ENCODE measurements at places on chromosomes 16 and 17.

- no peak for DNase-seq
These were observed 4.1 kb downstream of the UBALD2 start for GRCh38 chr17:76268991-76269981.

GRCh38 chr17:29483503-29483902 lies 83.3 kb downstream of the ABHD15 start:
- DNase-seq, result no peak

- DNase-seq, result no peak
These were observed 9.6 kb upstream of the EVPL start for GRCh38 chr17:76036497-76037261.

DNA sequence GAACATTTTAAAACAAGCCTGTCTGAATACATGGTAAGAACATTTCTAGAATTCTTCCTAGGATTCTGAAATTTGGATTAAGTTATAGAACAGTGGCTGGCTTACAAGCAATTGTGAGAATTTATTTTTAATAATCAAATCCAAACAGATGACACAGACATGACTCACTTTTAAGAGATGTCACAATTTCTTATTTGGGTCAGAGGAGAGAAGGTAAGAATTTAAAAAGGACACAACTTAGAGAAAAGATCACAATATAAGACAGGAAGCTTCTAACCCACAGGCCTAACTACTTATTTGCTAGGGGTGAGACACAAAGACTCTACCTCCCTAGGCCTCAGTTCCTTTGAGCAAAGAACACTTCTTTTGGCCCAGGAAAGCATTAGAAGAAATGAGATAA lies 32.7 kb downstream of the ZZEF1 start:
- no peak for DNase-seq

DNA sequence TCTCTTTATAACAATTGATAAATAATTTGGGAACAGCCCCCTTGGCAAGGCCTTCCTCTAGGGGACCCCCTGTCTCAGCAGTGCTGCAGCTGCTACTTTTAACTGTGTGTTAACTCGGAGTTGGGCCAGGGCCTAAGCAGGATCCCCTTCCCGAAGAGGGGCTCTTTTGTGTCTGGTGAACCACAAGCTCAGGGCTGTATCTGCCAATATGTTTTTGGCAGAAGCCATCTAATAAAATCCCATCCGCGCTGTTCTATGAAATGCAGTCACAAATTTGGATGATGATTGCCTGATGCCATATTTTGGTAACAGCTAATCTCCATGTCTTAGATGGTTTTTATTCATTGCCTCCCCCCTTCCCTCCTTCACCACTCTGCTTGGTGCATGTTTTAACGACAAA lies 267.7 kb downstream of the FTO start:
- no peak for DNase-seq

GRCh38 chr16:68528233-68528632 lies 10.9 kb upstream of the ZFP90 start:
- DNase-seq, result no peak

GRCh38 chr17:27520491-27521185 lies 64.4 kb downstream of the KSR1 start:
- no peak for DNase-seq

- DNase-seq, result no peak
These were observed 57.5 kb downstream of the CYTH1 start for GRCh38 chr17:78724544-78724943.

DNA sequence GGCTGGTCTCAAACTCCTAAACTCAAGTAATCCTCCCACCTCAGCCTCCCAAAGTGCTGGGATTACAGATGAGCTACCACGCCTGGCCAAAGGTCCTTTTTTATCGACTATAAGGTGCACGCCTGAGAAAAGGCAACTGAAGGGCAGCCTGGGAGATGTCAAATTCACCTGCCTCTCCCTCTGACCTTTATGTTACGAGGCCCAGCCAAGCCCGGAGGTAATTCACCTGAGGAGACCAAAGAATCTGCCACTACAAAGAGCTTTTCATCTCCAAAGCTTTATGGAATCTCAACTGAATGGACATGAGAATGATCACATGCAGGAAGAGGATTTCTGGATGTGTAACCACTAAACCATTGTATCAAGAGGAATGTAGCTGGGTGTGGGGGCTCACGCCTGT lies 37.2 kb downstream of the LYRM1 start:
- no peak for DNase-seq

DNA sequence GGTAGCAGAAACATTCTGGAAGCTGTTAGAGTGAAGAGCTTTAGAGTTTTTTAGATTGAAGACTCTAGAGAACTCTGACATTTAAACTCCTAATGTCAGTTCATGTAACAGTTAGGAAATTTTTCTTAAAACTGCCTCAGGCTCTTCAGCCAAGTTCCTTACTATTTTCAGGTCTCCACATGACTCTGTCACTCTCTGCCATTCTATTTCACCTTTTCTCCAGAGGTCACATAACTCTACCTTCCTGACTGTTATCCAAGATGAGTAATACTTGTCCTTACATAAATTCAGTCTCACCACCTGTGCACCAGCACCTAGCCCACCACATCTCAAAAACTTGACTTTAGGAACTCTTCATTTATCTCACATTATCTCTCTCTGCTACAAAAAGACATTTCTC lies 347.1 kb upstream of the CA10 start:
- DNase-seq, result no peak

- DNase-seq, result no peak
These were observed 628 bp upstream of the BLMH start for GRCh38 chr17:30292286-30292858.

GRCh38 chr16:17287166-17287800 lies 183.5 kb downstream of the XYLT1 start:
- DNase-seq, result no peak

DNA sequence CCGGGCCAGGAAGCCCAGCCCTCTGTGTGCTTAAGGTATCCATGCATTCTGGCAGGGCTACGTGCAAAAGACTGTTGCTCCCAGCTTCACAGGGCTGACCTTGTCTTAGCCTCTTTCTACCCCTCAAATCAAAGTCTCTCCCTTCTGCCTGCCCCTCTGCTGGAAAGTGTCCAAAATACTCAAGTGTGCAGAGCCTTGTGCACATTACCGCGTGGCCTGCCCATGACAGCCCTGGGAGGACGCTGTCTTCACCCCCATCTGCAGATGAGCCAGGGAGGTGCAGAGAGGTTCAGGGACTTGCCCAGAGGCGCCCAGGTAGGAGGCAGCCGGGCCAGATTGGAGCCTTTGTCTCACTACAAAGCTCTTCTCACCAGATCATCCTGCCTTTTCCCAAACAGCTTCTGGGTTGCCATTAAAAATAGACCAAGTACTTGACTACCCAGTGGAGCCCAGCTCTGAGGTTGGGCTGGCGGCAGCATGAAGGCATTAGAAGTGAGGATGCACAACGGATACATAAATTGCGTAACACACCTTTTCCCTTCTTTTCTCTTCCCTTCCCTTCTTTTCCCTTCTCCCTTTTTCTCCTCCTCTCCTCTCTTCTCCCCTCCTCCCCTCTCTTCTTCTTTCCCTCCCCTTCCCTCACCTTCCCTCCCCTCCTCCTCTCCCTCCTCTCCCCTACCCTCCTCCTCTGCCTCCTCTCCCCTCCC lies 3.5 kb downstream of the CACNG4 start:
- no peak for DNase-seq

Measured in GM06990 (cell line).